Kidney (tissue), 22 donors: ENCODE measurements at places on chromosomes 2 and 18. TPM values are rescaled to one million over a fixed set of nuclear protein-coding genes. Genes with fewer than 3 reads are reported as not detected.

GRCh38 chr2:121470917-121471316 lies 59.8 kb upstream of the RNU4ATAC start:
- no peaks in the 10 kb centered on the region for H3K27me3 ChIP-seq
- peaks cover 31% of the 10 kb centered on the region for H3K36me3 ChIP-seq
- no peak overlapping the region for H3K27ac ChIP-seq
- H3K4me3 ChIP-seq = no peak overlapping the region
- no peak for DNase-seq

DNA sequence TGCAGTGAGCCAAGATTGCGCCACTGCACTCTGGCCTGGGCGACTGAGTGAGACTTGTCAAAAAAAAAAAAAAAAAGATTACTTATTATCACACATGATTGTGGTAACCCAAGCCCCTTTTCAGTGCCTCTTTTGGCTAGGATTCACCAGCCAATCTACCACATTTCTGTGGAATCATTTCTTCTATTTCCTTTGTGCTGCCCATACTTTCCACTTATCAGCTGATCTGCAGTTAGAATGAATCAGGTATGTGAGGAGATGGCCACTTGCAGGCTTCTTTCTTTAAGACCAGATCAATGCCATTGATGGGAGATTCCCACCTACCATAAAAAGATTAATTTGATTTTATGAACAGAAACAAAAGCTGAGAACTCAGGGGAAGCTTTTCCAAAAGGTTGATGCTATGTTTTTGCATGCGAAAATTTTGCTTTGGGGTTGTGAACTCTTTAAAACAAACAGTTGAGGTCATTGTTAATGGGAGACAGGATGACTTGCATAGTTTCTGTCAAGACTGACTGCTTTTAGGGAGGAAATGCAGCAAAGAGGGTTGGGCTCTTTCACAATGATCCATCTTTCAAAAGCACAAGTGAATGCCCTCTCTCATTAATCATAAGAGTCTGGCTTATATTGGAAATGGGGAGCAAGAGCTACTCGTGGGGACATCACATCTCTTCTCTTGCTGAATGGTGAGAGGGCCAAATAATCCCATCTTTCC lies 66.9 kb upstream of the CYP26B1 start:
- no peaks in the 10 kb centered on the region for H3K27me3 ChIP-seq
- no peak for DNase-seq
- H3K36me3 ChIP-seq = no peaks in the 10 kb centered on the region

- no peak for DNase-seq
- no peak overlapping the region for H3K27ac ChIP-seq
- peaks cover 14% of the 10 kb centered on the region for H3K36me3 ChIP-seq
- no peaks in the 10 kb centered on the region for H3K27me3 ChIP-seq
- no peak overlapping the region for H3K4me3 ChIP-seq
- peaks cover 6% of the 10 kb centered on the region for H3K4me1 ChIP-seq
These were observed 4.2 kb downstream of the CAPN10 start for GRCh38 chr2:240590681-240591111.

GRCh38 chr2:97910403-97911205 lies 85.1 kb downstream of the TMEM131 start:
- H3K36me3 ChIP-seq = peaks cover 6% of the 10 kb centered on the region
- no peaks in the 10 kb centered on the region for H3K4me1 ChIP-seq
- H3K27ac ChIP-seq = no peak overlapping the region

GRCh38 chr18:35430721-35431373 lies 53.7 kb upstream of the ZNF396 start:
- no peak overlapping the region for H3K27ac ChIP-seq
- no peaks in the 10 kb centered on the region for H3K36me3 ChIP-seq
- DNase-seq = no peak
- H3K4me3 ChIP-seq = no peak overlapping the region

GRCh38 chr2:588074-588645 lies 89.0 kb downstream of the TMEM18 start:
- H3K36me3 ChIP-seq = no peaks in the 10 kb centered on the region
- no peak overlapping the region for H3K4me3 ChIP-seq
- H3K27ac ChIP-seq = no peak overlapping the region
- H3K27me3 ChIP-seq = no peaks in the 10 kb centered on the region

DNA sequence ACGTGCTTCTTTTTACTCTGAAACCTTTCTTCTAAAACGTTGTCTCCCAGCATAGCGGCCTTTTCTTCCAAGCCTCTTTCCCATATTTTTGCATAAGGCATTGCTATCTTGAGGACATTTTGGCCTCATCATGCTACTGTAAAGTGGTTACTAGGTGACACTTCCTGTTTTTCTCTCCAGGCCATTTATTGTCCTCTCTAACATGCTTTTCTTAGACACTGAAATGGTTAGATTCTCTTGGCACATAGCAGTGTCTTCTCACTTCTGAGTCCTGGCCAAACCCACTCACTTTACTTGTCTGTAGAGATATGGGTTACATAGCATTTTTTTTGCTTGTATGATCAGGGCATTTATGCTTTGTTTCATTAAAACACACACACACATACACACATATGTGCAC lies 50.1 kb upstream of the KCNH7 start:
- H3K36me3 ChIP-seq = no peaks in the 10 kb centered on the region
- no peaks in the 10 kb centered on the region for H3K4me1 ChIP-seq
- no peaks in the 10 kb centered on the region for H3K27me3 ChIP-seq
- H3K27ac ChIP-seq = no peak overlapping the region

- H3K27ac ChIP-seq = no peak overlapping the region
- no peaks in the 10 kb centered on the region for H3K36me3 ChIP-seq
- H3K27me3 ChIP-seq = no peaks in the 10 kb centered on the region
- peak; percentile 82 for DNase-seq
- peaks cover 4% of the 10 kb centered on the region for H3K4me1 ChIP-seq
These were observed 182.5 kb downstream of the C1D start for GRCh38 chr2:67880291-67880761.

The CREG2 gene
- 0.69 TPM for total RNA-seq

The ATF2 gene
- total RNA-seq = 55.6 TPM

The DNAJC27 gene
- total RNA-seq = 11.4 TPM

The DPP10 gene
- total RNA-seq = not detected

The DTNB gene
- 28.1 TPM for total RNA-seq
